Stimulated activated CD4-positive, alpha-beta T cell treated with anti-CD3 and anti-CD28 coated beads, Interleukin-15, amount 100 ng/mL, for 1 hour (primary cell): ENCODE measurements at places on chromosomes 1 and 21.

DNA sequence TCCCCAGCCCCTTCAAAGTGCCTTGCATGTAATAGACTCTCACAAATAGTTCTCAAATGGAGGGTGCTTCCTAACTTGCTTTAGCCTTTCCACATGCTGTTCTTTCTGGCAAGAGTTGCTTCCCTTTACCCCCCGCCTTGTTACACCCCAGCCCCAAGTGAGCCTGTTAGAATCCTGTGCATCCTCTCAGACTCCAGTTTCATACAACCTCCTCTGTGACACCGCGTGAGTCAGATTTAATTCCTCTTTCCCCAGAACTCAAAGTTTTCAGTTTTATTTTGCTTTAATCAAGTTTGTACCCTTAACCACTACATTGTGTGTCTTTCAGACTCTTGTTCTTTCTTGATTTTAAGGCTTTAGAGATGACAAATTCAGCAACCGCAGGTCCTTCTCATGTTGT lies 234.5 kb upstream of the HOOK1 start:
- DNase-seq = no peak

DNA sequence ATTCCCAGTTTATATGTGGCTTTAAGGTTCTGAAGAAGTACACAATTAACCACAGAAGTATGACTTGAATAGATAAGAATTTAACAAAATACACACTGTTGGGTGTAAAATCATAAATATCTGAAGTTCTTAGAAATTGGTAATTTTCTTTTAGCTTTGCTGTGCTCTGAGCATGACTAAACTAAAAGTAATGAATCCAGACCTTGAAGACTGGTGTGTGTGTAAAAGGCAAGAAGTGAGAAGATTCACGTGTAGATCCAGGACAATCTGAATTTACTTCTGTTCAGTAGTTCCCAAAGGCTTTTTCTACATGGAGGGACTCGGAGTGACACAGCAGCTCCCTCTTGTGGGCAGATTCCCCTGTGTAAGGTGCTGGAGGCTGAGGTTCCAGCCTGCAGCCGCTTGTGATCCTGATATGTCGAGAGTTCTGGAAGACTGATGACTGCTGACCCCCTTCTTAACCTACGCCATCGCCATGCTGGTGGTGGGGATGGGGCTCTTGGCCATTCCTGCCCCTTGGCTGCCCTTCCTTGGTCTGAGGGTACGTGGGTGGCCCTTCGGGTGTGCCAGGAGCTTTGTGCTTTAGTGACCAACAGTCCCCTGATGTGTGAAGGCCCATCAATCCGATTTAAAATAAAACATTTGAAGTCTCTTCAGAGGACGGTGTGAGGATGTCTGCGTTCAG lies 62.7 kb downstream of the ADARB1 start:
- DNase-seq = peak; percentile 40

GRCh38 chr1:9363061-9363471 lies 70.4 kb downstream of the SPSB1 start:
- no peak for DNase-seq

DNA sequence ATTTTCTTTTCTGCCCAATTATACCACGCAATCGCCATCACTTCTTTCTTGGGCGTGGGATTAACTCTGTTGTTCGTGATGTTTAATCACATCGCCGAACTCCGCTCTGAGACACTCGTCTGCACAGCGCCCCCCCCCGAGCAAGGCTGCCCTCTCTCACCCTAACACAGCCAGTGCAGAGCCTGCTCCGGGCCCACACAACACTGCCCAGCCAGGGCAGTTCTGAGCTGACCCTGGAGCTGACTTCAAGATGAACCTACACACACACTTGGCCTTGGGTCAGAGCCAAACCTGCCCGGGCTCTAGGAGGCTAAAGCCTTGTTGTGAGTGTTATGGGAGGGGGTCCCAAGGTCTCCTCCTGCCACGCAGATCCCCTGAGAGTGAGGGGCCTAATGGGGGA lies 64.6 kb upstream of the LRP8 start:
- DNase-seq = no peak

DNA sequence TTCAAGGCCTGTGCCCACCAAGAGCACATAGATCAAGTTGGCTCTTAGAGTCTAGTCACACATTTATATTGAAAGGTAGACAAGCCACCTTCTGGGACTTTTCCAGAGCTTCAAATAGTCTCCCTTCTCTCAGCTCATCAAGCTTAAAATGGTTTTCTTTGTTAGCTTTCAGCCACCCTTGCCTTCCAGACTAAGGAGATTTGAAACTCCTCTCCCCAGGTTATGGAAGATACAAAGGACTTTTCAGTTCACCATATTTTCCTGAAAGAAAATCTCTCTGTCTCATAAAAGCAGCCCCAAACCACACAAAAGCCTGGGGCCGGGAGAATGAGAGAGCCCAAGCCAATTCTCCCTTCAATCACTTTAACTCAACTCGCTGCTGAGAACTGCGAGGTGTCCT lies 134.1 kb downstream of the ZC3H11B start:
- no peak for DNase-seq

DNA sequence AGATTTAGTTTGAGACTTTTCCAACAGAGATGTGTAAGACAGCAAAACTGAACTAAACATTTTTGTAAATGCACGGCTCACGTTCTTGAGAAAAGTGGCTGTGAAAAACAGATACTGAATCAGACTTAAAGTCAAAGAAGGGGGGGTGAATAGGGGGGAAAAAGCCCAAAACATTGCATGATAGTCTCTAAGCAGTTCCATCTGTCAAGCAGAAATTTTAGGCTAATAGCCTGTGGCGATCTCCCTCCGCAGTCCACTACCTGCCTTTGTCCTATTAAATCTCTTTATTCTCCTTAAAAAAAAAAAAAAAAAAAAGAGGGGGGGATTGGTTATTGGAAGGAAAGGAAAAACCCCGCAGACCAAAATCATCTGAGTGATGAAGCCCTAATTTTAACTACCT lies 217.6 kb upstream of the NFIA start:
- no peak for DNase-seq

DNA sequence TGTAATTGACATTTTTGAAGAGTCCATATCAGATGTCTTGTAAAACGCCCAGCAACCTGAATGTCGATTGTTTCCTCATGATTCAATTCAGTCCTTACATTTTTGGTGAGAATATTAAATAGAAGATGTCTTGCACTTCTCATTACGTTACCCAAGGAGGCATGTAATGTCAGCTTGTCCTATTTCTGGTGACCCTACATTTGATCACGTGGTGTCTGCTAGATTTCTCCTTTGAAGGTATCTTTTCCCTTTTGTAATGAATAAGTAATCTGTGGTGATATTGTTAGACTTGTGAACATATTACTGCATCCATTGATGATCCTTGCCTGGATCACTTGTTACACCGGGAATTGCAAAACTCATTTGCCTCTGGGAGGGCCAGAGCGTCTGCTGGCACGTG lies 87.6 kb upstream of the DISP3 start:
- no peak for DNase-seq

- DNase-seq = no peak
These were observed 361.5 kb downstream of the KIF26B start for GRCh38 chr1:245516284-245516759.

- DNase-seq = no peak
These were observed 174.9 kb downstream of the DPYD start for GRCh38 chr1:97745912-97746311.

DNA sequence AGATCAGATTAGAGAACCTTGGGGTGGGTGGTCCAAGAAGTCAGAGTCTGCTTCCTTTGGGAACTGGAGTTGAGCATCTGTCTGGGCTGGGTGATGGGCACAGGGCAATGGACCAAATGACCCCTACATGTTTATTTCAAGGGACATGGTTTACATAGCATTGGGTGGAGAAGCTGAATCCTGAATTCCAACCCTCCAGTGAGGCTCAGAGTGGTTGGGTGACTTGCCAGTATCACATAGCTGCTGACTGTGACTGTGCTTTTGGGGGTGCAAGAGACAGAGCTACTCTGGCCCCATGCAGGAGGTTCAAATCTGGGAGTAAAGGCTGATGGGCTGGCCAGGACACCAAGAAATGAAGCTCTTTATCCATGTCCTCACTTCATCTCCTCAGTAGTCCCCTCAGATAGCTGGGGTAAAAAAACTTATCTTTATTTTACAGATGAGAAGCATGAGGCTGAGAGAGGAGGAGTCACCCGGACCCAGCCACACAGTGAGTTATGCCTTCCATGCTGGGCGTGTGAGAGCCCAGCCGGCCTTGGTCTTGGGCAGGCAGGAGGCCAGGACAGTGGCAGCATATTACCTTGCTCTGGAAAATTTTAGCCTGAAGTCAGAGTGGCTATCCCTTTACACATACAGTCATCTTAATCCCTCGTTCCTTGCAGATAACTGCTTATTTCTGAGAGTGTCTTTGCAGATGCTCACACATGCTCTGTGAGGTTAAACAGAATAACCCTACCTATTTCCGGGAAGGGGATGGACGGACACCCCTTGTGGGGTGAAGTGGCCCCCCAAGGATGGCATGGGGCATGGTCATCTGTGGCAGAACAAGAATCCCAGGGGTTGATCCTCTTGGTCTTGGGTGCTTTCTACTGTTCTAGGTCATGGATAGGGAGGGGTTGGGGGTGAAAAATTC lies 2.8 kb upstream of the SERINC2 start:
- no peak for DNase-seq

DNA sequence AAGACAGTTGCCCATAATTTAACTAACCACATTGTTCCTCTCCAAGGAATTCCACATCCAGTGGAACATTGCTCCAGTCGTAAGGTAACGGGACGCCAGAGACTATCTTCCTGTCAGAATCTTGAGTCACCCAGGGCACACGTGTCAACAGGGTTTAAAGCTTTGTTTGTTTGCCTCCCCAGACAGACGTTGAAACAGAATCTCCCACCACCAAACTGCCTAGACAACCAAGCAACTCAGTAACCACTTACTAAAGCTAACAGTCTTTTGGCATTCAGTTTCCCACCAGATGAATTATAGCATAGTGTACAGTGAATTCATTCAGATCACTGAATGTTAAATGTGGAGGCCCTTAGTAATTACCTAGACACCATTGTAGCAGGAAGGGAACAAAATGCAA lies 439.5 kb downstream of the PLPP3 start:
- DNase-seq = no peak

DNA sequence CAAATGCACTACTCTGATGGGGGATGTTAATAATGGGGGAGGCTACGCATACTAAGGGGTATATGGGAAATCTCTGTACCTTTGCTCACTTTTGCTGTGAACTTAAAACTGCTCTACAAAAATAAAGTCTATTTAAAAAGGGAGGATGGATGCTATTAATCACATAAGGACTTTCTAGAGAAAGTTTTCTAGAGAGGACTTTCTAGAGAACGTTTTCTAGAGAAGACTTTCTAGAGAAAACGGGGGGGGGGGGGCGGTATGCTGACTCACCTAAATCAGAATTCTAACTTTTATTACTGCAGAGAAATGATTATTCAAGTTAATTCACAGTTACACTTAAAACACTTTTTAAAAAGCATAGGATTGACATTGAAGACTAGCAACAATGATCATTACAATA lies 76.2 kb downstream of the USP1 start:
- no peak for DNase-seq

GRCh38 chr1:7644961-7645750 lies 125.9 kb upstream of the VAMP3 start:
- DNase-seq = no peak

- no peak for DNase-seq
These were observed 3.2 kb downstream of the CDKN2C start for GRCh38 chr1:50973255-50973654.

- no peak for DNase-seq
These were observed 10.6 kb downstream of the S100B start for GRCh38 chr21:46594276-46594675.

- no peak for DNase-seq
These were observed 27.9 kb downstream of the UTP25 start for GRCh38 chr1:209855623-209856022.

DNA sequence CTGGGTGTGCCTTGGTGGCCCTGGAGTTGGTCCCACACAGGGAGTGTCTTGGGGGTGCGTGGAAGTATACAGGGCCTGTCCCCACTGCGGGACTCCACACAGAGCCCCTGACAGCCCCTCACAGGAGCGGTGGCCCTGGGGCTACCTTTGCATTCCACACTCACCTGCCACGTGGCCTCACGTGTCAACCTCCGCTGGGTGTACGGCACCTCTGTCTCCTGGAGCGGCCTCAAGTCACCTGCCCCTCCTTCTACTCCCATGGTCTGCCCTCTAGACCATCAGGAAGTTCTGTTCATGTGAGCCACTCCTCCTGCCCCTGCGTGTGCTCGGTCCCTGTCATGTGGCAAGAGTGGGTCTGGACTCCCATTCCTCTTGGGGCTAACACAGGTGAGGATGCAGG lies 58.6 kb downstream of the FAAP20 start:
- no peak for DNase-seq

GRCh38 chr1:26279456-26280332 lies at the start of gene SH3BGRL3:
Gene SH3BGRL3 (plus strand): TSS chr1:26280086. CDS start chr1:26280156, 70 bp downstream.
- peak; percentile 77 for DNase-seq

DNA sequence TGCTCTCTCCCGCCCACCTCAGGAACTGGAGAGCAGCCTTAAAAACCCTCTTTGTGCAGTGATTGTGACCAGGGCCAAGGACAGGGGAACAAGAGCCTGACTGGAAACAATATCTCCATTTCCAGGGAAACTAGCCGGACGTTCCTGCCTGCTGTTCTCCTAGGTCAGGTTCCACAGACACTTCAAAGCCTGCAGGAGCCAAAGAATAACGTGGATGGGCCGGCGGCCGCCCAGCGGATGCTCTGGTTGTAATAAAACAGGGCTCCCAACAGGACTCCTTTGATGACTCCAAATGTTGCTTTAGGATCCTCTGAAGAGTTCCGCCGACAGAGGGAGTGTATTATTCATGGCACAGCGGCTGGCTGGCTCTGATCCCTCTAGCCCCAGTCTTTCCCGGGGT lies 162.2 kb downstream of the PLXNA2 start:
- DNase-seq = no peak

- DNase-seq = no peak
These were observed 25.2 kb upstream of the RCAN1 start for GRCh38 chr21:34639882-34640788.

DNA sequence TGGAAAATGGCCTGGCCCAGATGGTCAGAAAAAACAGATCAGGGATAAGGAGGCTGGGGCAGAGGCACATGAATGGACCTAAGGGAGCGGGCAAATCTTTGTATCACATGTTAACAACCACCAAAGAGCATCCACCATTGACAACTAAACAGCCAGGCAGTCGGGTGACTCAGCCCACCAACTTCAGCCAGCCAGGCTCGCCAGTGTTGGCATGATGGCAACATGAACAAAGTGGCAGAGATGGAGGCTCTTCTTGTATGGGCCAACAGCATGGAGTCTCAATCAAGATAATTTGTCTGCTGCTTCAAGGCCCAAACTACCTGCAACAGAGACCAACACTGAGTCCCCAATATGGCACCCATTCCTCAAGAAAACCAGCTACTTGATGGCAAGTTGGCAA lies 16.5 kb upstream of the KIAA1614 start:
- DNase-seq = no peak
